Erythroblast (primary cell): ENCODE measurements at places on chromosomes 11 and 22.
A peak's percentile ranks its signal among the peaks of the same experiment; 100 is the strongest.

DNA sequence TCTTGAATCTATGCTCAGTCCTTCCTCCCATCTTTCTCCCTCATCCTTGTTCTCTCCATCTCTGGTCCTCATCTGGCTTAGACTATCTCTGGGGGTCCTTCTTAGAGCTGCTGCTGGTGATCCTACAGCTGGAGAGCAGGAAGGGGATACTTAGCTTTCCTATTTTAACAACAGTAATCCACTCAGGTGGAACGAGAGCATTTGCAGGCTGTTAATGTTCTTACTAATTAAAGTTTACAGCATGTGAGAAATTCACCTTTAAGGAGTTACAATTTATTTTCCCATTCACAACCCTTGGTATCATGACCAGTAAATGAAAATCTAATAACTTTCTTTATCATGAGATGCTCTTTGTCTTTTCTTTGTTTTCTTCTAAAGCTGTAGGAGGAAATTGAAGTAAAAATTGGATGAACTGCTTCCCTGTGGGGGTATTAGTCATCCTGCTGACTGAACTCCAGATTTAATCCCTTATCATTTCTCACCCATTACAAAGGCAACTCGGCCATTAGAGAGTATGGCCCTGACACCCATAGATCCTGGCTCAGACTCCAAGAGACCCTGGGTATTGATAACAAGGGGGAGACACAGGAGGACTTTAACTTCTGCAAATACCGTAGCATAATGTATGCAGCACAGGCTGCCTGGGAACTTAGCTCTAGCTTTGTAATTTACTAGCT lies 37.6 kb upstream of the MTNR1B start:
- DNase-seq = no peak

GRCh38 chr22:39995393-39996252 lies 869 bp downstream of the FAM83F start:
- peak; percentile 74 for DNase-seq

GRCh38 chr11:5226732-5227310 lies at the start of gene HBB:
HBB (minus strand) TSS chr11:5227071; CDS start chr11:5227021, 50 bp downstream.
- no peak for DNase-seq

DNA sequence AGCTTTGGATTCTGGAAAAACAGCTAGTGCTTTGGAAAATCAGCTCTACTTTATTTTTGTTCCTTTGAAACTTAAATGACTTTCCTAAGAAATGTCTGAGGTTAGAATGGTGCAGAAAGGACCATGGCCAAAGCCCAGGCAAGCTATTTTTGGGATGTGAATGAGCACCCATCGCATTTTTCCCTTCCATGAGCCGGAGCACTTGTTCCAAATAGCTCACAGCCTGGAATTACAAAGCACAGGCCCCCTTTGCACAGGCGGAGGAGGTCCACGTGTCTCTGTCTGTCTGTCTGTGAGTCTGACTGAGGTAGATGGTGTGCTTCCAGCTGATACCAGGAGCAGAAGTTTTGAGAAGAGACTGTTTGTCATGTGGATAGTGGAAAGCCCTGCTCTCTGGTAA lies 50.7 kb downstream of the MICAL2 start:
- DNase-seq = no peak

DNA sequence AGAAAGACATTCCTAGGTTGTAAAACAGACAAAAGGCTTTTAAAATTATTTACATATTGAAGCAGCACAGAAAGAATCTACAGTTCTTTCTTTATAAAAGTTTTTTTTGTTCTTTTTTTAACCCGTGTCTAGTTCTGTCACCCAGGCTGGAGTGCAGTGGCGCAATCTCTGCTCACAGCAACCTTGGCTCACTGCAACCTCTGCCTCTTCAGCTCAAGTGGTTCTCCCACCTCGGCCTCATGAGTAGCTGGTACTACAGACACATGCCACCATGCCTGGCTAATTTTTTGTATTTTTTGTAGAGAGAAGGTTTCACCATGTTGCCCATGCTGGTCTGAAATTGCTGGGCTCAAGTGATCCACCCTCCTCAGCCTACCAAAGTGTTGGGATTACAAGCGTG lies 3.8 kb upstream of the INCENP start:
- DNase-seq = no peak

GRCh38 chr11:62444236-62444833 lies 25.5 kb downstream of the SCGB1A1 start:
- peak; percentile 37 for DNase-seq

DNA sequence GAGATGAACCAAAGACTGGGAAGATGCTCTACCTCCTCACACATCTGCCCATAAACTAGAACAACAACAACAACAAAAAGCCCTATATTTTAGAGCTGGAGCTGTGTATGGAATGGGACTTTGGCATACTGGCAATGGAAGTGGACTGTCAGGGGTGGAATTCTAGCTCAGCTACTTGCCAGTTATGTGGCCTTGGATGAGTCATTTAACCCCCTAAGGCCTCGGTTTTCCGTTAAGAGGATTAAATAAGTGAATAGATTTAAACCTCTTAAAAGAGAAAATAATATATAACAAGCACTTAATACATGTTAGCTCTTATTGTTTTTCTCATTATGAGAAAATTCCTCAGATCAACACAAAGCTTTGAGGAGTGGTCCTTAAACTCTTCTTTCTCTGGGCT lies 195.0 kb downstream of the KIF18A start:
- no peak for DNase-seq

GRCh38 chr11:118820412-118821357 lies 29.7 kb upstream of the DDX6 start:
- DNase-seq = no peak

- DNase-seq = no peak
Measured at GRCh38 chr22:19579115-19579811, 55.1 kb upstream of the CLDN5 start.
